ENCODE measurements at places on chromosomes 11 and 22.

GRCh38 chr11:95723361-95723942, 66.1 kb downstream of the FAM76B start:
- DNase-seq, result no peak

GRCh38 chr22:31839986-31840385, 86.2 kb downstream of the DEPDC5 start:
- DNase-seq, result no peak

DNA sequence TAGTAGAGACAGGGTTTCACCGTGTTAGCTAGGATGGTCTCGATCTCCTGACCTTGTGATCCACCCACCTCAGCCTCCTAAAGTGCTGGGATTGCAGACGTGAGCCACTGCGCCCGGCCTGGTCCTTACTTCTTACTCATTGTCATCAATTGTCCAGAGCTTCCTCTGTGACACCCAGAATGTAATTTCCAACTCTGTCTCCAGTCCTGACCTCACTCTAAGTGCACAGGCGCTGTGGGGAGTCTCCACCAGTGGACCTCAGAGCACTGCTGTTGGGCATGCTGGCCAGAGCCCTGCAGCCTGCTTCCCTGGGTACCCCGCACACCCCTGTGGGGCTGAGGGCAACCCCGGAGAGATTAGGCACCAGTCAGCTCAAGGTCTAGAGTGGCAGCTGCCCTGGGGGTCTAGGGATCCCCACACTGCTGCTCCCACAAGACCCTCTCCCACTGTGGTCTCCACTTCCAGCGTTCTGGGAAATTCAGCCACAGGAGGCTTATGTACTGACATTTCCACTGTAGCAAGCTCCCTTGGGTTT, 1140.3 kb downstream of the TBC1D22A start:
- no peak for DNase-seq

- no peak for DNase-seq
Measured at GRCh38 chr22:49763696-49764095, 64.0 kb downstream of the BRD1 start.

GRCh38 chr11:123393312-123393927, 36.6 kb upstream of the GRAMD1B start:
- no peak for DNase-seq

DNA sequence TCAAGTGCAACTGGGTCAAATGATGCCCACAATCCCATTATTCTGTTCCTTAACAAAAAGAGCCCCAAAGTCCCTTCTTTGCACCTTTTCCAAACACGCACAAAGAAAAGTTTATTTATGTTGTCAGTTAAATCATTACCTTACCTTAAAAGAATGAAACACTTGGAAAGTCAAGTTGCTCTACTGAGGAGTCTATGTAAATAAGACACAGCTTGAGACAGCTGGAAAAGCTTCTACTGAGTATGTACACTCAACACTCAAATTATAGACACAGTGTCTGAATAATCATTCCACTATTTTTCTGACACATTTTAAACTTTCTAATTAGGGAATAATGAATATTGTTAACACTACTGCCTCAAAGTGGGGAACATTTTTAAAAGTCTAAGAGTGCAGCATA, 21.6 kb upstream of the PHLDA2 start:
- DNase-seq, result no peak

Data from A172 (cell line).